ENCODE measurements at places on chromosomes 4 and X. TPM values are rescaled to one million over a fixed set of nuclear protein-coding genes. Genes with fewer than 3 reads are reported as not detected.

- peak; percentile 78 for DNase-seq
Observed at GRCh38 chr4:53592686-53593501, 1.6 kb upstream of the LNX1 start.

GRCh38 chr4:168654104-168654847 is 157.4 kb downstream of the PALLD start:
- peak; percentile 86 for DNase-seq

- DNase-seq: no peak
Observed at GRCh38 chr4:142598132-142598531, 248.0 kb downstream of the INPP4B start.

The CFAP47 gene
- not detected for total RNA-seq

The SPANXN5 gene
- total RNA-seq: not detected

GRCh38 chrX:15366506-15367352 is 17.5 kb downstream of the VEGFD start:
- no peak for DNase-seq

DNA sequence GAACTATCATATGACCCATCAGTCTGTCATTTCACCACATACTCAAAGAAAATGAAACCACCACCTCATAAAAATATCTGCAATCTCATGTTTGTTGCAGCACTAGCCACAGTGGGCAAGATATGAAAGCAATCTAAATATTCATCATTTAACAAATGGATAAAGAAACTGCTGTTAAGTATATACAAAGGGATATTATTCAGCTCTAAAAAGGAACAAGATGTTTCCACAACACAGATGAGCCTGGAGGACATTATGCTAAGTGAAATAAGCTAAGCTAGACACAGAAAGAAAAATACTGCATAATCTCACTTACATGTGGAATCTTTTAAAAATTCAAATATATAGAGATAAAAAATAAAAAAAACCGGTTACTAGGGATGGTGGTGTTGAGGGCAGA is 108.2 kb upstream of the BRWD3 start:
- DNase-seq: no peak

GRCh38 chr4:26723216-26723615 is 137.4 kb upstream of the STIM2 start:
- DNase-seq: no peak

DNA sequence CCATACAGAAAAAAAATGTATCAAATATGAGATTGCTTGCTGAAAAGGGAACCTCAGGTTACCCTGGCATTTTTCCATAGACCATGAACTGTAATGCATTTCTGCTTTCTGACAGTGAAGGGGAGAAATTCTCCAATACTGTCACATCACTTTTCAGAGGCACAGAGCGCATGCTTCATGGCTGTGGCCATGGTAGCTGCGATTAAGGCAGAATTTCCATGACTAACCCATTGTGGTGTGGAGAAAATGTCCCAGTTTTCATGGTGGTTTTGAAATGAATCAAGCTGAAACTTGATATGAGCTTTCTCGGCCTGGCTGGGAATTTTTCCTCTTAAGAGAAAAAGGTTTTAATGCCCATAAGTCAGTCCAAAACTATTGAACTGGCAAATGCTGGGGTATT is 39.5 kb upstream of the MAP3K15 start:
- no peak for DNase-seq

DNA sequence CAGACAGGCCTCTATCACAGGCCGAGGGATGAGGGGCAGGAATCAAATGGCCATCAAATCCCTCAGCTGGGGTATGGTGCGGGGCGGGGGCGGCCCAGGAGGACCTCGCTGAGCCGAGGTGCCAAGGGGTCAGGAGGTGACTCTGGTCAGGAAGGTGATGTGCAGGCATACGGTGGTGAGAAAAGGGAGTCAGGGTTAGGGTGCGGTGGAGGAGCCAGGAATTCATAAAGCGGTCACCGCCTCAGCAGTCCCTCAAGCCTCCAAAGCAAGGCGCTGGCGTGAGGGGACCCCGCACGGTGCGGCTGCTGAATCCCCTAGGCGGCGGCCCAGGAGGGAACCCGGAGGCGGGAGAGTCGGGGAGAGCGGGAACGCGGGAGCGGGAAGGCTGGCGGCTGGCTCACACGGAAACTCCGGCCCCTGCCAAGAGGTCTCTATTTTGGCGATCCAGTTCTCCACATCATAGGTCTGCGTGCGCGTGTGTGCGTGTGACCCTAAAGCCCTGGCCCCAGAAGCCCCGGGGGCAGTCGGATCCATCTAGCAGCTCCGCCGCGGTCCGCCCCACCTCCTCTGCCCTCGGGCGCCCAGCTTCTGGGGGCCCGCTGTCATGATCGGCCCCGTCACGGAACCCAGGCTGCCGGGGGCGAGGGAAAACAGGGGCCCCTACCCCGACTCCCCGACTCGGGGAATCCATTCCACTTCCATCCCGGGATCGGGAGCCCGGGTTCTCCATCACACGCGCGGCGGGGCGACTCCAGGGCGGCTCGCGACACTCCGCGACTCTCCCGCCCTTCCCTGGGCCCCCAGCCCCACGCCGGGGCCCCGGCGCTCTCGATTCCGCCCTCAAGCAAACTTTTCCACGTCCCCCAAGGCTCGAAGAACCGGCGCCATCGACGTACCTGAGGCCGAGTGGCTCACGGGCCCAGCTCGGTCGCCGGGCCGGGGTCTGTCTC is 593 bp downstream of the ELF4 start:
- DNase-seq: peak; percentile 63

DNA sequence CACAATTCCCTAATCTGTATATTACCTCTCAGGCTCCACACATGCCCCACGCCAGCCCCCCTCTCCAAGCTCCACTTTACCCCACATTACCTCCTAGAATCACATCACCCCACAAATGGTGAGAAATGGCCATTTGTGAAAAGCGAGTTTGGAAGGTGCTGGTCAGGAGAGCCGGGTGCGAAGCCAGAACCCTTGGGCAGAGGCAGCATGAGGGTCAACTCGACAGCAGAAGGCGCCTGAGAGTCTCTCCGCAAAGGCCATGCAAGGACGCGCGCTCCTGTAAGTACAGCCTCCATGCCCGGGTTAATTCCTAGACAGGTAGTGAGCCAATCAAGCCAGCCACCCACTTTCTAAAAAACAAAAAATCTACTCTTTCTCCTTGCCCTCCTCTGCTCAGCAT is 42.4 kb downstream of the RHOXF2 start:
- DNase-seq: no peak

- DNase-seq: no peak
Observed at GRCh38 chrX:145844886-145845285, 27.3 kb downstream of the SLITRK2 start.

- no peak for DNase-seq
Observed at GRCh38 chrX:11196476-11196875, 85.3 kb downstream of the HCCS start.

- no peak for DNase-seq
Observed at GRCh38 chr4:80079255-80079923, 6.4 kb upstream of the ANTXR2 start.

The AADAT gene
- 4.9 TPM for total RNA-seq

DNA sequence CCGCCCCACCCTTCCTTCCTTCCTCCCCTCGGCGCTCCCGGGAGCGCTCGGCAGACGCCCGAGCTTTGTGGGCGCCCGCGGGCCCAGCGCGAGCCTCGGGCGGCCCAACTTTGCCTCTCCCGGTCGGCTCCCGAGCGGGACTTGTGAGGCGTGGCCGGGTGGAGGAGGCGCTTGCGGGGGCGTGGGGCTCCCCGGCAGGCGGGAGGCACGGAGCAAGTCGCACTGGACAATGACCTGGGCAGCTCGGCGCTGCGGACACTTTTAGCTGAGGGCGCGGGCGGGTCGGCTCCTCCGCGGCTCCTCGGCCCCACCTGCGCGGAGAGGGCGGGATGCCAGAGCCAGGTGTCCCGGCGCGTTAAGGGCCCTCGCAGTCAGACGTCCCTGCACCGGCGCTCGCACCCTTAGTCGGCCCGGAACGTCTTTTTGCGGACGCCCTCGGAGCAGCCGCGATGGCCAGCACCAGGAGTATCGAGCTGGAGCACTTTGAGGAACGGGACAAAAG is 385 bp downstream of the DCLK2 start:
- peak; percentile 57 for DNase-seq

The JADE3 gene
- 5.2 TPM for total RNA-seq

The MAN2B2 gene
- 24.1 TPM for total RNA-seq

DNA sequence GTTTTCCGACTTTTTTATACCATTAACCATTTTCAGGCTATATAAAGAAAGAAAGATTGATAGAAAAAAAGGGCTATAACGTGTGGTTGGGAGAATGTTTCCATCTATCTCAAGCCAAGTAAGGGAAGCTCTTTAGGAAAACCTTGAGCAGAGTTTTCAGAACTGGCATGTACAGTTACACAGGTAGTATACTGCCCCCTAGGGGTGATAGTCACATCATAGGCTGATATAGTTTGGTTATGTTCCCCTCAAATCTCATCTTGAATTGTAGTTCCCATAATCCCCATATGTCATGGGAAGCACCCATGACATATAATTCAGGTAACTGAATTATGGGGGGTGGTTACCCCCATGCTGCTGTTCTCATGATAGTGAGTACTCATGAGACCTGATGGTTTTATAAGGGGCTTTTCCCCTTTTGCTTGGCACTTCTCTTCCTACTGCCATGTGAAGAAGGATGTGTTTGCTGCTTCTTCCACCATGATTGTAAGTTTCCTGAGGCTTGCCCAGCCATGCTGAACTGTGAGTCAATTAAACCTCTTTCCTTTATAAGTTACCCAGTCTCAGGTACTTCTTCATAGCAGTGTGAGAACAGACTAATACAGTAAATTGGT is 186.8 kb downstream of the TMA16 start:
- no peak for DNase-seq

The ERAS gene
- total RNA-seq: not detected

The TMEM154 gene
- total RNA-seq: 1.8 TPM

DNA sequence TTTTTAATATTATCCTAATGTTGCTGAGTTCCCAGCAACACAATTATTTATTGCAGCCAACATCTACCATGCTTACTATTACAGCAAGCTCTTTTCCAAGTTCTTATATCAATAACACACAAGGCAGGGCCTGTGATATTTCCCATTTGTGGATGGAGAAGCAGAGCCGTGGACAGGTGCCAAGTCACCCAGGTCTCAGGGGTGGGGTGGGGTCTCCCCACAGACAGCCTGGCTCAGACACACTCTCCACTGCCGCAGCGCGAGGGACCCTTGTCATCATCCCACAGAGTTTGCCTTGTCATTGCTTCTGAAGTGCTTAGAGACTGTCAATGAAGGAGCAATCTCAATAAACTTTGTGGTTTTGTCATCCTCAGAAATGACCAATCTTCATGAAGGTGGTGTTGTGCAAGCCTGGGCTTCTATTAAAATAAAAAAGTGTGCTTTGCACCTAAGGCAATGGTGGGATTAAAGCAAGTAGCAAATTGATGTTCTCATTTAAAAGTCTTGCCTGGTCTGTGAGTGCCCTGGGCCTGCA is 76.1 kb downstream of the SORBS2 start:
- no peak for DNase-seq

- no peak for DNase-seq
Observed at GRCh38 chr4:80101792-80102116, 28.7 kb upstream of the ANTXR2 start.

- no peak for DNase-seq
Observed at GRCh38 chr4:163816494-163816893, 322.0 kb downstream of the TMA16 start.

DNA sequence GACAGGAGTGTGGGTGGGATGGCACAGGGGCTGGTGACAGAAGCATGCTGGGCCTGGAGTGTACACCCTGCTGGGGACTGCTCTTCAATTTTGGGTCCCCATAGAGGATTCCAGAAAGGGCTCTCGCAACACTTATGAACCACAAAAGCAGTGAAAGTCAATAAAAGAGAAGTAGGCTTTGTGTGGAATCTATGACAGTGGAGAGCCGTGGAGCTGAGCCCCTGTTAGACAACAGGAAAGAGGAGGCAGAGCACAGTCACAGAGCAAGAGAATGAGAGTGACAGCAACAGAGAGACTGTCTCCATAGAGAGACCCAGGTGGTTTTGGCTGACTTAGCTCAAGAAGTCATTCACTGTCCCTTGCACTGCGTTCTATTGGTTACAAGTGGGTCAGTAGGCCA is 135.1 kb upstream of the ATP6AP2 start:
- no peak for DNase-seq

The SLITRK4 gene
- total RNA-seq: 1.1 TPM

The SYN1 gene
- 0.78 TPM for total RNA-seq

- no peak for DNase-seq
Observed at GRCh38 chrX:138229718-138230117, 481.8 kb downstream of the FGF13 start.

- no peak for DNase-seq
Observed at GRCh38 chr4:6687947-6688878, 5.5 kb upstream of the S100P start.

DNA sequence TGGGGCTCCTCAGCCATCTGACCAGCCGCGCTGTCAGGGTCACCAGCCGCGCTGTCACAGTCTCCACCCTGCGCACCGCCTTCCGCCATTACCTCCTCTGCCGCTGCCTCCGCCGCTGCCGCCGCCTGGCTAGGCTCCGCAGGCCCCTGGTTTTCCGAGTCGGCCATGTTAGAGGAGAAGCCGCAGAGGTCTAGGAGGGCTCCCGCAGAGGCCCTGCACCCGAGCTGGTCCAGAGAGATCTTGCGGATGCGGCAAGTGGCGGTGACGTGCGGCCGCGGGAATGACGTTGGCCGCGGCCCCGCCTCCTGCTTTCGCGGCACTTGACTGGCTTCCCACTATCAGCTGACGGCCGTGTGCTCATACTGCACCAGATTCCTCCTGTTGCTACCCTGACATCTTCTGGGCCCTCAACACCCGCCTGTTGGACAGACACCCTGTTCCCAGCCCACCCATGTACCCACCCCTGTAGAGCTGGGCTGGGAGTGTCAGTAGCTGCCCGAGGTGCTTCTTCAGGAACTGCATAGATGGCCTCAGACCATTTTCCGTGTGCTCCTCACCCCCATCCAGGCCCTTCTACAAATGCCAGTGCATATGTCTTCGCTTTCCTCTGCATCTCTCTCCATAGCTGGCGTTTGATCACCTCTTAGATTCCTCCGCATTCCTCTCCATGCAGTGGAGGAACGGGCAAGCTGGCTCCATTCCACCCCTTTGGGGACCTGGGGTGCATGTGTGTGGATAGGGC is at the start of gene NAP1L5:
Gene NAP1L5, minus strand, starts transcription at position 242 of the 742 bp plus-strand sequence. Its CDS starts 75 bp downstream, at position 167.
- DNase-seq: peak; percentile 77

DNA sequence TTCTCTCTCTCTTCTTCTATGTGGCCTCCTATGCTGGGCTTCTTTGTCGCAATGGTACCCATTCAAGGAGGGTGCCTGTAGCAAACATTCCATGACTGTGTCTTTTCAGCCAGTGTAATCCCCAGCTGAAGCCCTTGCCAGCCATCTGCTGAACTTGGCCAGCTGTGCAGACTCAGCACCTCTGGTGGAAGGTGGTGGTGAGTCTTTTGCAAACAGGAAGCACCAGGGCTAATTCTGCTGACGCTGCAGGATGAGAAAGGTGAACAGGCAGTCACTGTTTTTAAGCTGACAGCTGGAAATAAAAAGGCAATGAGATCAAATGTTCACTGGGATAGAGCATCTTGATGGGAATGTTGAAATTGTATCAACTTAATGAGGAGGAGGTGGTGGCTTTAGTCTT is 298.7 kb upstream of the CLNK start:
- no peak for DNase-seq

The NLRP2B gene
- total RNA-seq: not detected

The MTMR8 gene
- 7.8 TPM for total RNA-seq

GRCh38 chr4:37246891-37247290 is 2.3 kb downstream of the NWD2 start:
- no peak for DNase-seq

GRCh38 chr4:128907981-128908380 is 98.5 kb downstream of the JADE1 start:
- no peak for DNase-seq

- DNase-seq: no peak
Observed at GRCh38 chrX:6574762-6575161, 39.8 kb upstream of the VCX3A start.

Data from mucosa of descending colon (tissue), 3 donors.